ENCODE measurements at places on chromosomes 16 and 17.

- no peak for DNase-seq
Measured at GRCh38 chr16:2214719-2214968, at the start of gene PGP. PGP (minus strand) TSS chr16:2214840; CDS start chr16:2214777, 63 bp downstream.

DNA sequence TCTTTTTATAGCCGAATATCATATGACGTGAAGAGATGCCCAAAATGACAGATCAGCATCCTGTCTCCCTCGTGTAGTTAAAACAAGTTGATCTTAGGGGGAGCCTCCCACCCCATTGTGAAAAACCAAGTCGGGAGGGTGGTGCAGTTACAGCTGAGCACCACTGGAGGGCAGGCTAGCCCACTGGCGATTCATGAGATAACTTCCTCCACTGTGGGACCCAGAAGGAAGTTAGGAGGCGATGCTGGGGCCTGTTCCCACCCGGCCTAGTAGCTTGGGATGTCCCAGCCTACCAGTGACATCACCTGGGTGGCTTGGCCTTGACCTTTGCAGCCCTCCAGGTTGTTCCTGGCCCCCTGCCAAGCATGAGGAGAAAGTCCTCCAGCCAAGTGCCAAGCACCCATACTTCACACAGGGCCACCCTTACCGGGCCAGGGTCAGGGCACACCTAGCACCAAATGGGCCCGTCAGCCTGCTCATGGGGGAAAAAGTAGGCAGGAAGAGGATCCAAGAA, 8.1 kb upstream of the CPNE2 start:
- DNase-seq = peak; percentile 61

DNA sequence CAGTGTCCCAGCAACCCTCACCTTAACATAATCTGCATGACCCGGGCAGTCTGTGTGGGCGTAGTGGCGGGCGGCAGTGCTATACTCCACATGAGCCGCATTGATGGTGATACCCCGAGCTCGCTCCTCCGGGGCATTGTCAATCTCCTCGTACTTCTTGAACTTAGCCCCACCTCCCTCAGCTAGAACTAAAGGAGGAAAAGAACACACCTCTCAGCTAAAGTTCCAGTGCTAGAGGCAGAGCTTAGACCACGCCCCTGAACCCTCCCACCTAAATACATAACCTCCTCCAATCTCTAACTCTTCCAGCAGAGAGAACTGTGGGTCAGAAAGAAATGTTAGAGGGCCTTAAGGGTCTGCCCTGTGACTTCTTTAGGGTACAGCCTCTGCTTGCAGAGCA, 855 bp downstream of the TUFM start:
- DNase-seq = no peak

DNA sequence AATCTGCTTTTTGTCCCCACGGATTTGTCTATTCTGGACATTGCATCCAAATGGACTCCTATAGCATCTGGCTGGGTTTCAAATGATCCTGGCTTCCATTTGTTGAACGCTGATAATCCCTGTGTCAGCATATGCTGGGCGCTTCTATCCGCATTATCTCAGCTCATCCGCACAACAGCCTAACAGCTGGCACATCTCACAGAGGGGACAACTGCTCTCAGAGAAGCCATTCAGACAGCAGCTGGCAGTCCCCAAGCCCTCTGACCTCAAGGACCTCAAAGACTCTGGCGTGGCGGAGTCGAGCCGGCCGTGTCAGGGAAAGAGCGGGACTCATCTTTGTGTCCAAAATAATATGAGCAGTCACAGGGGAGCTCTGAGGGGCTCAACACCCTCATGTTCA, 82.3 kb downstream of the NT5M start:
- no peak for DNase-seq

DNA sequence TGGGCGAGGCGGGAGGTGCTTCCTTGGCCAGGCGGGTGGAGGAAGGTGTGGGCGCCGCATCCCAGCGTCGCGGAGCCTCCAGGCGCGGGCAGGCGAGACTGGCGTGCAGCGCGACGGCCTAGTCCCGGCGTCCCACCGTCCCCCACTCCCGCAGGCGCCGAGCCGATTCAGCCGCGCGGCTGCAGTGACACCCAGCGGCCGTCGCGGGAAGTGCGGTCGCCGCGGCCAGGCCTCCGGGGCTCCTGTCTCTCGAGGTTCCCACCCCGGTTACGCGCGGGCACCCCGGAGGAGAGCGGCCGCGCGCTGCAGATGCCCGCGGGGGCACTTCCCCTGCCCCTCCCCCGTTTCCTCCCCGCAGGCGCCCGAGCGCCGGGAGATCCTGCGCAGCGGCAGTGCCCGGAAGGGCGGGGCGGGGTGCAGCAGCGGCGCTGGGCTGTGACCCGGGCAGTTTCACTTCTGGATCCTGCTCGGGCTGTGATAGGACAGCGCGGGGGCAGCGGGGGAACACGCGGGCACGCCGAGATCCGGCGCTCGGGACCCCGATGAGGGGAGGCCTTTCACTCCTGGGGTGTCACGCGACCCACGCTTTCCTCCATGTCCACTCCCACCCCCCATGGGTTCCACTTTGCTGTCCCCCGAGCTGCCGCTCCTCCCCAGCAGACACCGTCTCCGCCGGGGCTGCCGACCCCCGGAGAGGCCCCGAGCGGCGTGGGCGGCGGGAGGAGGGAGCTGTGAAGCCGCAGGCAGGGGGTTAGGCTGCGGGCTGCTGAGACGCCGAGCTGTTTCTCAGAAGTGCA, 16.6 kb downstream of the GRB7 start:
- DNase-seq = peak; percentile 90

GRCh38 chr17:40558890-40559563, 6.2 kb downstream of the CCR7 start:
- no peak for DNase-seq

DNA sequence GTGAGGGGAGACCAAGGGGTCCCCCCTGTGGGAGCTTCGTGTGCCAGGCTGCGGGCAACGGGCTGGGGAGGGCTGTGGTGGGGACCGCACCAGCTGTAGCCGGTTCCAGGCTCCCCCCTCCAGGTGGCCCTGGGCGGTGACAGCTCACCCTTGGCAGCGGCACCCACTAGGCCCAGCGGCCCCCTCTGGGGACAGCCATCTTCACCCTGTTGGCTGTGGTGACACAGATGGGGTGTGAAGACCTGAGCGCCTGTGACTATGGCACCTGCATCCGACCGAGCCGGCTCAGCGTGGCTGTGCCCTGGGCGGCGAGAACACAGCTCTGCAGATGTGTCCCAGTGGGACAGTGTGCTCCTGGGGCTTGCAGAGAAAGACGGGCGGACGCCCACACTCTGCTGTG, 1.1 kb upstream of the C1QTNF8 start:
- DNase-seq = no peak

- peak; percentile 21 for DNase-seq
Measured at GRCh38 chr16:74695450-74696422, 4.9 kb downstream of the MLKL start.

- DNase-seq = no peak
Measured at GRCh38 chr17:6559753-6560215, 3.4 kb upstream of the PITPNM3 start.

DNA sequence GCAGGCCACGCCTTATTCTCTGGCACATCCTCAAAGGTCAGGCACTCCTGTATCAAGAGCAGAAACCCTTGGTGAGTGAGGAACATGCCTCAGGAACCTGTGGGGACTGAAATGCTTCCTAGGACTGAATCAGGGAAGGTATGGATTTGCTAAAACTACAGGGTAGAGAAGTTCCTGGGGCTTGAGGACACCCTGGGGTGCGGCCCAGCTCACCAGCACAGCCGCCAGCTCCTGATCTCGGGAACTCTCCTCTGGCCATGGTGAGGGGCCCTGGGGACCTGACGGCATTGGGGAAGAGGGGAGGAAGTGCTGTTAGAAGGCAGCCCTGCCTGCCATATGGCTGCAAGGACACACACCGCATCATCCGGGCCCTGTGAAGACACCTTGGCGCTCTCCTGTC, 7.5 kb downstream of the ZSCAN10 start:
- DNase-seq = no peak

GRCh38 chr16:14249291-14250032, 178.3 kb downstream of the MRTFB start:
- peak; percentile 12 for DNase-seq

GRCh38 chr17:38768417-38768816, 15.9 kb downstream of the PSMB3 start:
- no peak for DNase-seq

DNA sequence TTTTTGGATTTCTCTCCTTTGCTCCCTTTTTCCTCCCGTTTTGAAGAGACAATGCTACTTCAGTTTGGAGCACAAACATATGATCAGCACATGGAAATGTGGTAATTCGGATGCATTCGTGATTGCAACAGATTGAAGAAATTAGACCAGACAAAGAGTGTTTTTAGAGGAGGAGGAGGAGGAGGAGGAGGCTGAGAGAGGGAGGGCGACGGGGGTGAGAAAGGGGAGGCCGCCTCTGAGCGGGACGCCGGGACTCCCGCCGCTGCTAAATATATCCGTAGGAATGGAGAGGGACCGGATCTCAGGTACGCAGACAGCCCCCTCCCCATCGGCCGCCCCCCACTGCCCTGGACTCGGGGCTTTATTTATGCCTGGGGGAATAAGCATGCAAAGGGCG, 179.3 kb downstream of the SEC14L1 start:
- no peak for DNase-seq

GRCh38 chr17:65219124-65219523, 82.0 kb downstream of the RGS9 start:
- no peak for DNase-seq

GRCh38 chr16:53773881-53774280, 69.9 kb downstream of the FTO start:
- no peak for DNase-seq

- no peak for DNase-seq
Measured at GRCh38 chr17:77499699-77500435, 359.1 kb downstream of the SEC14L1 start.

- no peak for DNase-seq
Measured at GRCh38 chr17:56717471-56717870, 116.2 kb downstream of the C17orf67 start.

- DNase-seq = no peak
Measured at GRCh38 chr16:70778901-70779309, 22.1 kb downstream of the VAC14 start.

DNA sequence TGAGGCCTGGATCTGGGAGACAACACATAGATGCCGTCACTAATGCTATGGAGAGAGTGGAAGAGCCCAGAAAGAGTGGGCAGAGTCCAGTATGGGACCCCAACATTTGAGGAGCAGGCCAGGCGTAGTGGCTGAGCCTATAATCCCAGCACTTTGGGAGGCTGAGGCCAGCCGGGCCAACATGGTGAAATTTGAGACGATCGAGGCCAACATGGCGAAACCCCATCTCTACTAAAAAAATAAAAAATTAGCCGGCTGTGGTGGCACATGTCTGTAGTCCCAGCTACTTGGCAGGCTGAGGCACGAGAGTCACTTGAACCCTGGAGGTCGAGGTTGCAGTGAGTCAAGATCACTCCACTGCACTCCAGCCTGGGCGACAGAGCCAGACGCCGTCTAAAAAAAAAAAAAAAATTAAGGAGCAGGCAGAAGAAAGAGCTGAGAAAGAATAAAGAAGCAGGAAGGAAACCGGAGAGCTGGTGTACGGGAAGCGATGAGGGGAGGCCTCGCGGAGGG, 6.0 kb upstream of the DNAI2 start:
- DNase-seq = no peak

- DNase-seq = no peak
Measured at GRCh38 chr17:32208436-32208835, 57.2 kb upstream of the RHBDL3 start.

- no peak for DNase-seq
Measured at GRCh38 chr17:28991779-28992178, 14.1 kb downstream of the SEZ6 start.

GRCh38 chr17:56322991-56323390, 169.7 kb downstream of the ANKFN1 start:
- no peak for DNase-seq

DNA sequence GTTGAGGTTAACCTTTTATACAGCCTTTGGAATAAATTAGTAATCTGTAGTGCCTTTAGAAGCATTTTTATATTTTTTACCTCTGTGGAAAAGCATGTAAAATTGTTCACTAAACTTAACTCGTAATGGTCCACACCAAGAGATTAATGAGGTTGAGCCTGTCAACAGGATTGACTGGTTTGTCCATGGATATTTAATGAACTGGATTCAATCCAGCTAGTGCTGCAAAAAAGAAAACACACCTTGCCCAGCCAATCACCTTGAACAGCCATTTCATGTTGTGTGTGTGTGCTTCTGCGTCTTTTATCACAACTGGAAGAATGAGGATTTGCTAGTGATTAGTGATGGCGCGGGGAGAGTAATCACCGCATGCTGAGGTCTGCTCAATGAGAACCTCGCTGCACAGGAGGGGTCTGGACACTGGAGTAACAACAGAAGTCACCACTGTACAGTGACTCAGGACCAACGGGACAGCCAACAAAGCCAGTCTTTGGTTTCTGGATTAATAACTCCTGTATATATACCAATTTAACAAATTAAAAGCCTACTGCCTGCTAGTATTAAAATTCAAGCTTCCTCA, 33.7 kb downstream of the LITAFD start:
- DNase-seq = no peak

DNA sequence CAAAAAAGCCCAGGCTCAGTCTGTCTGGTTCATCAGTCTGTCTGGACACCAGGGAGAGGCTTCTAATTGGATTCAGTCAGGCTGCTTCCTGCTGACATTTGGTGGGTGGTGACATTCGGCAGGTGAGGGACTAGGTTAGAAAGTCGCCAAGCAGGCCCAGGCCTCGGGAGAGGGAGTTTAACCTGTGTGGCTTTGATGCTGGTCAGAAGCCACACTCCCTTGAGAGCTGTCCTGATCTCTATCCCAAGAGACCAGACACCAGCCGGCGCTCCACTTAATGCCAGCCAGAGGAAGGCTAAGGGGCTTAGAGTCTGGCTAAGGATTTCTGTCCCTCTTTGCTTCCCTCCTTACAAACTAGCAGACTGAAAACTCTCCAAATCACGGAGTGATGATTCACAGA, 135.0 kb downstream of the GSG1L start:
- DNase-seq = no peak

GRCh38 chr17:63961355-63962212, 11.1 kb downstream of the SCN4A start:
- DNase-seq = no peak

DNA sequence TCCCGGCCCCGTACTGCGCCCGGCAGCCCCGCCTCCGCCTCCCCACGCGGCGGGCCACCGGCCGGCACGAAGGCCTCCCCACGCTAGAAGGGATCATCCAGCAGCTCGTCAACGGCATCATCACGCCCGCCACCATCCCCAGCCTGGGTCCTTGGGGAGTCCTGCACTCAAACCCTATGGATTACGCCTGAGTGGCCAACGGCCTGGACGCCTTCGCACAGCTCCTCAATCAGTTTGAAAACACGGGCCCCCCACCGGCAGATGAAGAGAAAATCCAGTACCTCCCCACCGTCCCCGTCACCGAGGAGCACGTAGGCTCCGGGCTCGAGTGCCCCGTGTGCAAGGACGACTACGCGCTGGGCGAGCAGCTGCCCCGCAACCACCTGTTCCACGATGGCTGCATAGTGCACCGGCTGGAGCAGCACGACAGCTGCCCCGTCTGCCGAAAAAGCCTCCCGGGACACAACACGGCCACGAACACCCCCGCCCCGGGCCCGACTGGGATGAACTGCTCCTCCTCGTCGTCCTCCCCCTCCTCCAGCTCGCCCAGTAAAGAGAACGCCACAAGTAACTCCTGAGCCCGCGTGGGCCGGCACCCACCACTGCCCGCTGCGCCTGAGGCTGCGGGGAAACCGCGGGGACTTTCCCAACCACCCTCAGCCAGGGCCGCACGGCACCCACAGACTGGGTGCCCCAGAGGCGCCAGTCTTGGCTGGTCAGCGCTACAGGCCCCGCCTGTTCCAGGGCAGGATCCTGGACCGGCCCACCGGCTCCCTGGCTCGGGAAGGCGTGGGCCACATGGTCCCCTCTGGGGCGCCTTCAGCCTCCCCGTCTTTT, 39.0 kb upstream of the AKAP1 start:
- no peak for DNase-seq
